ENCODE measurements at places on chromosomes 7 and 10. TPM values are rescaled to one million over a fixed set of nuclear protein-coding genes. Genes with fewer than 3 reads are reported as not detected.

The TPK1 gene
- 12.6 TPM for total RNA-seq

The PUS7 gene
- 18.0 TPM for total RNA-seq

DNA sequence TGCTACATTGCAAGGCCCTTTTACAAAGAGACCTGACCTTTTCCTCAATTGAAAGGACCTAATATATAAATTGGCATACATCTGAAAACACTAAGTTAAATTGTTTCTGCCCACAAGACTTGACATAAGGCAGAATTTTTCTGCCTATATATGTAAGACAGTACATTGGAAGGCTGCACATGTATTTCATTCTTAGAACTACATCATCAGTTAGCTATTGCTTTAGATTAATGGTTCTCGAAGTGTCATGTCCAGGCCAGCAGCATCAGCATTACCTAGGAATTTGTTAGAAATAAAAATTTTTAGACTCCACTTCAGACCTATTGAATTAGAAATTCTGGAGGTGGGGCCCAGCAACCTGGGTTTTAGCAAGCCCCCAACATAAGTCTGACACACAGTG, 373.9 kb downstream of the LRRTM3 start:
- H3K27me3 ChIP-seq: no peaks in the 10 kb centered on the region
- no peaks in the 10 kb centered on the region for H3K36me3 ChIP-seq
- no peak for DNase-seq
- H3K4me3 ChIP-seq: no peak overlapping the region

- H3K27me3 ChIP-seq: no peaks in the 10 kb centered on the region
- no peaks in the 10 kb centered on the region for H3K36me3 ChIP-seq
- no peaks in the 10 kb centered on the region for H3K4me1 ChIP-seq
- DNase-seq: no peak
- H3K27ac ChIP-seq: no peak overlapping the region
Measured at GRCh38 chr10:126948355-126949160, 43.3 kb downstream of the DOCK1 start.

The DTX2 gene
- total RNA-seq: 239 TPM

DNA sequence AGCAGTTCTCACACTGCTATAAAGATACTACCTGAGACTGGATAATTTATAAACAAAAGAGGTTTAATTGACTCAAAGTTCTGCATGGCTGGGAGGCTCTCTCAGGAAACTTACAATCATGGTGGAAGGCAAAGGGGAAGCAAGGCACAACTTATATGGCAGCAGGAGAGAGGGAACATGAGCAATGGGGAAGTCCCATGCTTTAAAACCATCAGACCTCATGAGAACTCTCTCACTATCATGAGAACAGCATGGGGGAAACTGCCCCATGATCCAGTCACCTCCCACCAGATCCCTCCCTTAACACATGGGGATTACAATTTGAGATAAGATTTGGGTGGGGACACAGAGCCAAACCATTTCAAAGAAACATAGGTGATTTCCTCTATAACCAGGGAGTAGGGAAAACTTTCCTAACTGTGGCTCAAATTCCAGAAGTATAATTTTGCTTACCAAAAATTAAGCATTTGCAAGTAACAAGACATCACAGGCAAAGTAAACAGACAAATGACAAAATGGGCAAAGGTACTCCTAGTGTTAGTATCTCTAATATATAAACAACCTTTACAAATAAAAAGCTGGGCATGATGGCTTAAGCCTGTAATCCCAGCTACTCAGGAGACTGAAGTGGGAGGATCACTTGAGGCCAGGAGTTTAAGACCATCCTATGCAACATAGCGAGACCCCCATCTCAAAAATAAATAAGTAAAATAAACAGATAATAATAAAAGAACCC, 88.0 kb downstream of the KBTBD2 start:
- H3K4me1 ChIP-seq: no peaks in the 10 kb centered on the region
- no peaks in the 10 kb centered on the region for H3K36me3 ChIP-seq
- DNase-seq: no peak

DNA sequence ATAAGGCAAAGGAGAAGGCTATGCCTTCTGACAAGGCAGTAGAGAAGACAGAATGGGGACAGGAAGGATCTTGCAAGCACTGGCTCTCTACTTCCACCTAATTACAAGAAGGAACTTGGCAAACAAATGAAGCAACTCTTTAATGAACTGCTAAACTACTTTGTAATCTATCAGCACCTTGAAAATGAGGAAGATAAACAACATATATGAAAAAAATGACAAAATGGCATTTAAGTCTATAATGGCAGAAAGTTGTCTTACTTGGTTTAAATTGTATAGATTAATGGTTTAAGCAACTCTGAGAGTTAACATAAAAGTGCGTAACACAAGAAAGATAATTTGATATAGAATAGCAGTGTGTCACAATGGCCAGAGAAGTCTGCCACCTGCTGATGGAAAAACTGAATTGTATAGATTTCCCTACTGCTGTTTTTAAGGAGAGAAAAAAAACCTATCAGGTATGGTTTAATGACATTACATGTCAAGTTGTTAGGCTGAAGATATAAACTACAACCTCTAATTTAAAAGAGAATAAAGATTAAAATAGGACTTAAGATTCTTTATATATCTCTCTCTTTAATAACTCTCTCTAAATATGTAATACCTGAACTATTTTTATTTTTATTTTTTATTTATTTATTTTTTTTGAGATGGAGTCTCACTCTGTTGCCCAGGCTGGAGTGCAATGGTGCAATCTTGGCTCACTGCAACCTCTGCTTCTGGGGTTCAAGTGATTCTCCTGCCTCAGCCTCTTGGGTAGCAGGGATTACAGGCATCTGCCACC, 11.8 kb downstream of the NT5C3A start:
- no peaks in the 10 kb centered on the region for H3K36me3 ChIP-seq
- peak; percentile 29 for DNase-seq
- peak overlapping the region; percentile 28 for H3K27ac ChIP-seq
- no peaks in the 10 kb centered on the region for H3K27me3 ChIP-seq
- peaks cover 8% of the 10 kb centered on the region for H3K4me1 ChIP-seq

The SYT15B gene
- 1.2 TPM for total RNA-seq

DNA sequence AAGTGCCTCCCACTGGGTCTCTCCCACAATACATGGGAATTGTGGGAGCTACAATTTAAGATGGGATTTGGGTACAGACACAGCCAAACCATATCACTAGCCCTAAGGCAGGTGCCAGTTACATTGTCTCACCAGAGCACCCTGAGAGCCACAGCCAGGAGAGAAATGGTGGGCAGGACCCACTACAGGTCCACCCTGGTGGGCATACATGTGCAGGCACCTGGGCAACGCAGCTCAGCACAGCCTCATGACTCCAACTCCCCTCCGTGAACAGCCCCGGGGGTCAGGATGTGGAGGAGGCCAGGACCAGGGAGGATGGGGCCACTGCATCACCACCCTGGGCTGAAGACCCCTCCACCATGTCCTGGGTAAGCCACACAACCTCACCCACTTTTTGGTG, 205.7 kb downstream of the PTPRN2 start:
- H3K4me1 ChIP-seq: no peaks in the 10 kb centered on the region
- no peak overlapping the region for H3K27ac ChIP-seq
- no peaks in the 10 kb centered on the region for H3K36me3 ChIP-seq
- H3K4me3 ChIP-seq: no peak overlapping the region
- no peak for DNase-seq
- H3K27me3 ChIP-seq: no peaks in the 10 kb centered on the region

DNA sequence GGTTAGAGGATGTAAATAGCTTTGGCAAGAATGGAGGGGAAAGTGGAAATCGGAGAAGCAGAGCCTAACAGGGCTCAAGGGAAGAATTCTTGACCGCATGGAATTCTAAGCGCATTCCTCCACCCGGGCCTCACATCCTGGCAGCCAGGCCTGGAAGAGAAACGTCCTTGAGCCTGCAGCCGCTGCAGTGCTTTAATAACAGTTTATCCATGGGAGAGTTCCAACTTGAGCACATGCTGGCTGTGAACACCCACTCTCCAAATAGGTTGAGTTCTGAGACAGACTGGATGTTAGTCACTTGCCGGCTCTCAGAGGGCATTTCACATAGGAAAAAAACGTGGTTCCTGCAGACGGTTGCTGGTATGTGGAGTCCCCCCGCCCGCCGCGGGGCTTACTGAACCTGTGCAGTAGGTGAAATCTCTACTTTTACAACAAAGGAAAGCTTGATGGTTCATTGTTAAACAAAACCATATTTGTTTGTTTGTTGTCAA, 61.4 kb upstream of the STEAP1B start:
- H3K36me3 ChIP-seq: no peaks in the 10 kb centered on the region
- peaks cover 21% of the 10 kb centered on the region for H3K4me1 ChIP-seq
- no peaks in the 10 kb centered on the region for H3K27me3 ChIP-seq
- peak; percentile 89 for DNase-seq
- no peak overlapping the region for H3K4me3 ChIP-seq

DNA sequence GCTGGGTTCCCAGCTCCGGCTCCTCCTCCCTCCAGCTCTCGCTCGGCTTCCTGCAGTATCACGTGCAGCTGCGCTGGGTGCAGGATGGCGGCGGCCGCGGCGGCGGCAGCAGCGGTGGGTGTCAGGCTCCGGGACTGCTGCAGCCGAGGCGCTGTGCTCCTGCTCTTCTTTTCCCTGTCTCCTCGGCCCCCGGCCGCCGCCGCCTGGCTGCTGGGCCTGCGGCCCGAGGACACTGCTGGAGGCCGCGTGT, at the start of gene CNNM1:
TSS of gene CNNM1 (plus strand) at position 53 of the 250 bp plus-strand sequence. CDS start at position 85, 32 bp downstream.
- H3K36me3 ChIP-seq: no peaks in the 10 kb centered on the region
- peak; percentile 81 for DNase-seq
- H3K27me3 ChIP-seq: no peaks in the 10 kb centered on the region
- H3K4me1 ChIP-seq: peaks cover 6% of the 10 kb centered on the region
- peak within 1 kb of the TSS; percentile 49 for H3K27ac ChIP-seq
